ENCODE measurements at places on chromosomes 1 and 21. TPM values are rescaled to one million over a fixed set of nuclear protein-coding genes. Genes with fewer than 3 reads are reported as not detected.

ACKR1 gene
- not detected for polyA plus RNA-seq

PYHIN1 gene
- polyA plus RNA-seq = not detected

CTNNBIP1 gene
- polyA plus RNA-seq = 25.5 TPM

IL20 gene
- polyA plus RNA-seq = not detected

GPR157 gene
- polyA plus RNA-seq = 1.9 TPM

OR2T34 gene
- polyA plus RNA-seq = not detected

LAMB3 gene
- 2.4 TPM for polyA plus RNA-seq

CYYR1 gene
- not detected for polyA plus RNA-seq

NKAIN1 gene
- 0.17 TPM for polyA plus RNA-seq

SPRR1A gene
- not detected for polyA plus RNA-seq

REN gene
- 0.99 TPM for polyA plus RNA-seq

CELSR2 gene
- 0.98 TPM for polyA plus RNA-seq

NID1 gene
- polyA plus RNA-seq = 116 TPM

ZBTB37 gene
- polyA plus RNA-seq = 2.1 TPM

PDIK1L gene
- polyA plus RNA-seq = 2.9 TPM

FAM72D gene
- 0.98 TPM for polyA plus RNA-seq

MCOLN3 gene
- polyA plus RNA-seq = 0.20 TPM

AKR7A2 gene
- polyA plus RNA-seq = 73.6 TPM

NEGR1 gene
- polyA plus RNA-seq = 15.4 TPM

ZC3H12A gene
- 4.8 TPM for polyA plus RNA-seq

TFF1 gene
- polyA plus RNA-seq = not detected

MAN1A2 gene
- polyA plus RNA-seq = 11.9 TPM

DMRTA2 gene
- not detected for polyA plus RNA-seq

KLF17 gene
- polyA plus RNA-seq = 0.16 TPM

OPTC gene
- polyA plus RNA-seq = not detected

RASAL2 gene
- 27.7 TPM for polyA plus RNA-seq

CFHR1 gene
- 0.33 TPM for polyA plus RNA-seq

OR2M3 gene
- polyA plus RNA-seq = not detected

KRTAP13-2 gene
- not detected for polyA plus RNA-seq

RXRG gene
- polyA plus RNA-seq = not detected

SLC44A5 gene
- 0.07 TPM for polyA plus RNA-seq

LCE3B gene
- polyA plus RNA-seq = not detected

GJA8 gene
- not detected for polyA plus RNA-seq

ATP1A1 gene
- polyA plus RNA-seq = 312 TPM

OR2L8 gene
- not detected for polyA plus RNA-seq

SLC6A9 gene
- polyA plus RNA-seq = 29.2 TPM

SGIP1 gene
- polyA plus RNA-seq = 49.4 TPM

TMEM82 gene
- polyA plus RNA-seq = not detected

FOXO6 gene
- polyA plus RNA-seq = 0.02 TPM

LCE3D gene
- polyA plus RNA-seq = not detected

ERICH3 gene
- not detected for polyA plus RNA-seq

ZNF648 gene
- not detected for polyA plus RNA-seq

DISC1 gene
- polyA plus RNA-seq = 2.3 TPM

CACNA1S gene
- not detected for polyA plus RNA-seq

SERINC2 gene
- polyA plus RNA-seq = 109 TPM

C1orf185 gene
- not detected for polyA plus RNA-seq

LRRC8B gene
- polyA plus RNA-seq = 0.22 TPM

ADAMTSL4 gene
- 8.6 TPM for polyA plus RNA-seq

HSD11B1 gene
- polyA plus RNA-seq = 0.15 TPM

RPTN gene
- not detected for polyA plus RNA-seq

FCAMR gene
- polyA plus RNA-seq = not detected

CELA3A gene
- not detected for polyA plus RNA-seq

MYCL gene
- polyA plus RNA-seq = 0.22 TPM

DYNLT5 gene
- polyA plus RNA-seq = 0.52 TPM

SYT14 gene
- polyA plus RNA-seq = 1.5 TPM

FCER1A gene
- not detected for polyA plus RNA-seq

SETD4 gene
- polyA plus RNA-seq = 13.7 TPM
